Stimulated activated CD4-positive, alpha-beta T cell treated with anti-CD3 and anti-CD28 coated beads, Interleukin-12 subunit alpha, Interleukin-12 subunit beta, amount 100 ng/mL, for 4 hours (primary cell): ENCODE measurements at places on chromosomes 5 and 9.

DNA sequence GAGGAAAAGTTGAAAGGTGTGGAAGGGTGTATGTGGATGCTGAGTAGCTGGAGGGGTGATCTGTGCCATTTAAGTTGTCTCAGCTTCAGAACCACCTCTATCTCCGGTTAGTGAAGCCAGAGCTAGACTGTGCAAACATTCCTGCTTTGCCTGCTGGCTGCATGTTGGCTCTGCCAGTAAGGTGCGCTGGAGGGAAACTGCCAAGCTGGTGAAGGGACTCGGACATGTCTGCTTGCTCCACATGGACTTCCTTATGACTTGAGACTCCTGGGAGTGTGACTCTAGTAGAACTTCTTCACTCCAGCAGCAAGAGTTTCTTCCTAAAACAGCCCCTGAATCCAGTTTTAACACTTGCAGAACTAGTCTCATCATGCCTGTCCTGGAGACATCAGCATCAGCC, 27.9 kb downstream of the DAB2 start:
- DNase-seq: no peak

GRCh38 chr5:179129607-179130071, 69.5 kb downstream of the ZNF354C start:
- no peak for DNase-seq

DNA sequence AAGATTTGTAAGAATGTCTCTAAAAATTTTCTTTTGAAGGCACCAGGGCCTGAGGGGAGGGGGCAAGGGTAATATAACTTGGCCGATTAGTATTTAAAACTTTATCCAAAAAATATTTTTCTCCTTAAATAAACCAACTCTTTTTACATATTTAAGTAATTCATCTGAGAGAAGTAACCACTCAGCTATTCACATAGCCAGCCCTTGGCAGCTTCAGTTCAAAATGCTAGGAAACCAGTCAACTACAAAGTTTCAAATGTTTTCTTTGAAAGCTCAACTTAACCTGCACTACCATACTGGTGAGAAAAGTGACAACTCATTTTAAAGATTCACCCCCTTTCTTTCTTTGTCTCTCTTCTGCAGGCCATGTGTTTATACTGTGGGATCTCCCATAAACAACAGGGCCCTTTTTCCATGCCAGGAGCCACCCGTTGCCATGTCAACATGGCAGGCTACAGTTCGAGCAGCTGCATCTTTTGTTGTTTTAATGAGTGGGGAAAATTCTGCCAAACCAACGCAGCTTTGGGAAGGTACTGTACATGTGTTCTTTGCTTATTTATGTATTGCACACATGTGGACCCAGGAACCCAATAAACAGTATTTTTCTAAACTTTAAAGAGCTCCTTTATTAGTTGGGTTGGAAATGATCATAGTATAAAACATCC, 46.3 kb downstream of the AOPEP start:
- DNase-seq: no peak

DNA sequence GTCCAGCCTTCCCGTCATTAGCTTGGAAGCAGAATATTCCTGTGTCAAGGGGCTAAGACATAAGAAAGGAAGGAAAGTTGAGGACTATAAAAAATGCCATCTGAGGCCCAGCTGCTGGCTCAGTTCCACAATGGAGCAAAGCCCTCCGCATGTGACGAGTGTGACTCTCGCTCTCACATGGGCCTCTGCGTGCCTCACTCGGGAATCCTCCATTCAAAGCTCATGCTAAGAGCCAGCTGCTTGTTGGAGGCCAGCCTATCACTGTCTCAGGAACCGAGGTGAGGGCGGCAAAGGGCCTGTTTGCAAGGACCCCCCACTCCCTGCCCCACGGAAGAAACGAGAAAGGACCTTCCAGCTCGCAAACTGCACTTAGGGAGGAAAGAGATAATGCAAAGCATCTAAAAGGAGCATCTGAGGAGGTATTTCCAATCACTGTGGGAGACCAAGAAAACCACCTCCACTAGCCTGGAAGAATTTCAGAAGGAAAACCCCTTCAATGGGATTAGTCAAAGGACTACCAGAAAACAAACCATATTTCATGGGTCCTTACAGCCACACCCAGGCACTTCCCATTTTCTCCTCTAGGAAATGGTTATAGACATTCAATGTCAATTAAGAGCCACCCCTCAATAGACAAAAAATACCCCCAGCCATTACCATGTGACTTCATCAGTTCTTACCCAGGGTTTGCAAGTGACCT, 95.3 kb downstream of the PRRT1B start:
- DNase-seq: no peak

DNA sequence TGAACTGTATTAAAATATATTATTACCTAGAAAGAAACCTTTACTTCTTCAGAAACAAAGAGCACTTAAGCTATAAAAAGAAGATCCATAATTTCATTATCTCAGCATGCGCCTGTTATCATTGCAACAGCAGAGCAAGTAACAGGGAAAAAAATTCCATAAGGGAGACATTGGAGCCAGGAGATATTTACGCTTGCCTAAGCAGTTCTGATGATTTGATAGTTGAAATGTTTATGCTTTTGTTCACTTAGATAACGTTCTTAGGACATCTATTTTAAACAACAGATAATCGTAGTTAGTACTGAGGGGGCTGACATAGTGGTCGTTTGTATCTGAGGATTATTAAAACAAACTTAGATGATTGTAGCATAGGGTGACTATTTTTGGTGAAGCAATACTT, 252.5 kb downstream of the NNT start:
- DNase-seq: no peak

DNA sequence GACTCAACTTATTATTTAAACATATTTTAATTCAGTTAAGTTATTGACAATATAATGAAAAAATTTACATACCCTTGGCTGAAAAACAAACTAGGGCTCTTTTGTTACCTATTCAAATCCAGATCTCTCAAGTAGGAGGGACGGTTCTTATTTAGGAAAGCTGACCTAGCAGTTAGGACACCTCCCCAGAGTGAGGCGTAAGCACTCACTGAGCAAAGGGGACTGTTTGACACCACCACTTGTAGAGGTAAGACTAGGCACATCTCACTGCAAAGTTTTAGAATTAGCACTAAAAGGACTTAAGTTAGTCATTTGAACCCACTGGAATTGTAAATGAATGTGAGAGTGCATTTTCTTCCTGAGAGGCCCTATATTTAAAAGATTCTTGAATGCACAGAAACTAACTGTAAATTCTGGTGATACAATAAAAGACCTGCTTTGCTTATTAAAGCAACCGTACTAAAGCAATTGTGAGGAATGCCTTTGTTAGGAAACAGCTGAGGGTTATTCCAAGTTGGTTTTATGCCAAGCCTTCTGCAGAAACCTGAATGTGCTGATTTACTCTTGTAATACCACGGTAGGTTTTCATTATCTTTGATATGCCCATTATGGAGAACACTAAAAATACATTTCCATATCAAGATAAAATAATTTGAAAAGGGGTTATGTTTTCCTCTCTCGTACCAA, 16.2 kb downstream of the HACD4 start:
- no peak for DNase-seq

GRCh38 chr5:34804913-34805312, 34.1 kb upstream of the TTC23L start:
- no peak for DNase-seq
